Activated CD4-positive, alpha-beta memory T cell treated with anti-CD3 and anti-CD28 coated beads, Interleukin-2, amount 10 ng/mL, durations not matched to agents 7 days and 5 days (primary cell): ENCODE measurements at places on chromosomes 3 and 15. TPM values are rescaled to one million over a fixed set of nuclear protein-coding genes. Genes with fewer than 3 reads are reported as not detected.

- no peak for DNase-seq
- H3K27me3 ChIP-seq: peaks cover 2% of the 10 kb centered on the region
- no peaks in the 10 kb centered on the region for H3K4me1 ChIP-seq
- no peak overlapping the region for H3K4me3 ChIP-seq
- no peak overlapping the region for H3K27ac ChIP-seq
These were observed 137.4 kb downstream of the GAP43 start for GRCh38 chr3:115760716-115761115.

- no peak for DNase-seq
- peaks cover 40% of the 10 kb centered on the region for H3K27me3 ChIP-seq
- H3K4me3 ChIP-seq: no peak overlapping the region
- H3K36me3 ChIP-seq: no peaks in the 10 kb centered on the region
- no peak overlapping the region for H3K27ac ChIP-seq
These were observed 179.7 kb upstream of the TOPAZ1 start for GRCh38 chr3:44061961-44062360.

GRCh38 chr3:147392625-147392946 is 13.8 kb downstream of the ZIC4 start:
- no peak overlapping the region for H3K27ac ChIP-seq
- H3K4me1 ChIP-seq: no peaks in the 10 kb centered on the region
- DNase-seq: no peak
- H3K4me3 ChIP-seq: no peak overlapping the region
- H3K27me3 ChIP-seq: peaks cover 76% of the 10 kb centered on the region
- H3K36me3 ChIP-seq: peaks cover 11% of the 10 kb centered on the region

- H3K4me3 ChIP-seq: no peak overlapping the region
- H3K36me3 ChIP-seq: no peaks in the 10 kb centered on the region
- no peak for DNase-seq
- no peaks in the 10 kb centered on the region for H3K4me1 ChIP-seq
- peaks cover 5% of the 10 kb centered on the region for H3K27me3 ChIP-seq
These were observed 75.3 kb downstream of the TMEM108 start for GRCh38 chr3:133113526-133113925.

- peak overlapping the region; percentile 40 for H3K4me3 ChIP-seq
- DNase-seq: no peak
- no peaks in the 10 kb centered on the region for H3K27me3 ChIP-seq
- peak overlapping the region; percentile 90 for H3K27ac ChIP-seq
- H3K36me3 ChIP-seq: peaks cover 66% of the 10 kb centered on the region
These were observed 137.3 kb upstream of the BHLHE40 start for GRCh38 chr3:4841776-4842440.

GRCh38 chr3:71162221-71162620 is 421.3 kb downstream of the FOXP1 start:
- no peaks in the 10 kb centered on the region for H3K27me3 ChIP-seq
- H3K4me3 ChIP-seq: no peak overlapping the region
- no peak for DNase-seq
- H3K36me3 ChIP-seq: peaks cover 5% of the 10 kb centered on the region
- peaks cover 6% of the 10 kb centered on the region for H3K4me1 ChIP-seq

DNA sequence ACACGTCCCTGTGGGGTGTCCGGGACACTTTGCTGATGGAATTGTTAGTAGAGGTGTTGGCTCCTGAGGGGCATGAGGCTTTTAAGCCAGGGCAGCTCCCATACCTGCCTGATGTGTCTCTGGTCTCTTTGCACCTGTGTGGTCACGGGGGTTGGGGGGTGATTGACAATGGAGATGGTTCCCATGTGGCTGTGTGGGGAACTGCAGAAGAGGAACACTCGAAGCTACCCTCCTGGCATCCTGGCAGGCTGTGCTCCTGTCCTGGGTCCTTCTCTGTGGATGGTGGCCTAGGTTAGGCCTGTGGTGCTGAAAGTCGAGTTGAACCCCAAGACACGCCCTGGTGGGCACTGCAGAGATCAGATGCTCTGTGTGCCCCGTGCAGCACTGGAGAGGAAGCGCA is 73.4 kb downstream of the HMCES start:
- H3K36me3 ChIP-seq: no peaks in the 10 kb centered on the region
- H3K4me3 ChIP-seq: no peak overlapping the region
- DNase-seq: no peak
- no peaks in the 10 kb centered on the region for H3K27me3 ChIP-seq
- H3K27ac ChIP-seq: no peak overlapping the region

- no peak for DNase-seq
- H3K27me3 ChIP-seq: no peaks in the 10 kb centered on the region
- H3K36me3 ChIP-seq: peaks cover 2% of the 10 kb centered on the region
These were observed 35.8 kb upstream of the TNFSF10 start for GRCh38 chr3:172559020-172559419.

DNA sequence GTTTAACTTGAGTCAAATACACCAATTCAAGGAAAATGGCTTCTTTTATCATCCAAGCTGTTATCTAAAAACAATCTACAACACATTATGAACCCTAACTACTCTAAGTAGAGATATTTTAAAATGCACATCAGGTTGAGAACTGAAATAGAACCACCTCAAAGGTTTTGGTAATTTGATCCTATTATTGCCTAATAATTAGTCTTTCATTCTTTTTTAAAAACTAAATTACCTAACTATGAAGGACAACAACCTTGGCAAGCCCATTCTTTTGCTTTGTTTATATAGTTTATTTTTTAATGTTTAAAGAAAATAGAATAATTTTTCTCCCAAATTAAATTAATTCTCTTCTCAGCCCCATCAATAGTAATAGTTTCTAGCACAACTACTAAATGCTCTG is 61.1 kb upstream of the PPIB start:
- no peak overlapping the region for H3K4me3 ChIP-seq
- H3K27me3 ChIP-seq: no peaks in the 10 kb centered on the region
- H3K36me3 ChIP-seq: peaks cover 30% of the 10 kb centered on the region
- H3K4me1 ChIP-seq: peaks cover 12% of the 10 kb centered on the region
- no peak overlapping the region for H3K27ac ChIP-seq

- H3K27me3 ChIP-seq: peaks cover 10% of the 10 kb centered on the region
- no peak overlapping the region for H3K4me3 ChIP-seq
- no peaks in the 10 kb centered on the region for H3K4me1 ChIP-seq
These were observed 15.6 kb downstream of the OR5K3 start for GRCh38 chr3:98406034-98406433.

DNA sequence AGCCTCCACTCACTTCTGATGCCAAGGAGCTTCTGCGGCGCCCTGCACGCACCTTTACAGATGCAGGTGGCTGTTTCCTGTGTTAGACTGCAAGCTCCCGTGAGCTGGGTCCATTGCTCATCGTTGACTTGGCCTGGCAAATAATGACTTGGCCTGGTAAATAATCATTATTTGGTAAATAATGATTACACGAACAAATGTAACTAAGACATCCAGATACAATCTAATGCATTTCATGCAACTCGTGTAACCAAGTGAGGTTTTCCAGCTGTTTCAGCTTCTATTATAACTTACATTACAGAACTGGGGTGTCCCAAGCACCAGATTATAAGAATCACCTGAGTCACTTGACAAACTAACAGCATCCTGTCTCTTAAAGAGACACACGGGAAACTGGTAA is 92.1 kb upstream of the BHLHE40 start:
- peaks cover 10% of the 10 kb centered on the region for H3K36me3 ChIP-seq
- H3K4me3 ChIP-seq: no peak overlapping the region
- peaks cover 32% of the 10 kb centered on the region for H3K4me1 ChIP-seq
- DNase-seq: no peak
- no peaks in the 10 kb centered on the region for H3K27me3 ChIP-seq

- no peaks in the 10 kb centered on the region for H3K36me3 ChIP-seq
- no peak overlapping the region for H3K27ac ChIP-seq
- H3K4me1 ChIP-seq: peaks cover 10% of the 10 kb centered on the region
- DNase-seq: no peak
- H3K27me3 ChIP-seq: peaks cover 42% of the 10 kb centered on the region
- H3K4me3 ChIP-seq: no peak overlapping the region
These were observed 1.4 kb downstream of the VEPH1 start for GRCh38 chr3:157501863-157502262.

GRCh38 chr3:54146506-54147239 is 24.3 kb downstream of the CACNA2D3 start:
- DNase-seq: no peak
- H3K27me3 ChIP-seq: no peaks in the 10 kb centered on the region
- H3K4me1 ChIP-seq: no peaks in the 10 kb centered on the region
- H3K36me3 ChIP-seq: no peaks in the 10 kb centered on the region

- no peaks in the 10 kb centered on the region for H3K36me3 ChIP-seq
- H3K27me3 ChIP-seq: no peaks in the 10 kb centered on the region
- no peak overlapping the region for H3K4me3 ChIP-seq
- no peaks in the 10 kb centered on the region for H3K4me1 ChIP-seq
- no peak overlapping the region for H3K27ac ChIP-seq
- no peak for DNase-seq
These were observed 276.7 kb upstream of the SGO1 start for GRCh38 chr3:20462723-20463122.

DNA sequence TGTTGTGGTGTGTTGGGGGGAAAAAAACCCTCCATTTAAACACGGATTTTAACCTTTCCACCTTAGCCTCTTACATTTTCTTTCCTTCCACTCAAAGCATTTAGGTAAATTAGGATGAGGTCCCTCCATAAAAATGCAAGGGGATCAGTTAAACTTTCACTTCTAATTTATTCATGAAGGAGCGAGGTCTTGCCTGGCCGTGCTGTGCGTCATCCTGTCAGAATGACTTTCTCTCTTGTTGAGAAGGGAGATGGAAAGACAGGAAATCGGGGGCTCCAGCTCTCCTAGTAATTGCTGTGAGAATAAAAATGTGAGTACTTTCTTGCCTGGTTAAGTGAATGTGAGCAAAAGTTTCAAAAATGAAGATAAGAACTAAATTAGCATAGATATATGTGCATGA is 962.3 kb upstream of the NR2F2 start:
- no peak overlapping the region for H3K27ac ChIP-seq
- no peak overlapping the region for H3K4me3 ChIP-seq
- no peak for DNase-seq
- no peaks in the 10 kb centered on the region for H3K36me3 ChIP-seq
- no peaks in the 10 kb centered on the region for H3K4me1 ChIP-seq
- H3K27me3 ChIP-seq: no peaks in the 10 kb centered on the region

- no peaks in the 10 kb centered on the region for H3K36me3 ChIP-seq
- H3K4me3 ChIP-seq: no peak overlapping the region
- no peaks in the 10 kb centered on the region for H3K27me3 ChIP-seq
- no peak overlapping the region for H3K27ac ChIP-seq
- no peak for DNase-seq
These were observed 422.2 kb downstream of the ZNF385D start for GRCh38 chr3:21328711-21329390.

GRCh38 chr3:152466784-152467183 is 198.1 kb downstream of the MBNL1 start:
- no peak overlapping the region for H3K27ac ChIP-seq
- H3K27me3 ChIP-seq: no peaks in the 10 kb centered on the region
- peaks cover 33% of the 10 kb centered on the region for H3K36me3 ChIP-seq
- no peak for DNase-seq
- peaks cover 9% of the 10 kb centered on the region for H3K4me1 ChIP-seq
- no peak overlapping the region for H3K4me3 ChIP-seq

DNA sequence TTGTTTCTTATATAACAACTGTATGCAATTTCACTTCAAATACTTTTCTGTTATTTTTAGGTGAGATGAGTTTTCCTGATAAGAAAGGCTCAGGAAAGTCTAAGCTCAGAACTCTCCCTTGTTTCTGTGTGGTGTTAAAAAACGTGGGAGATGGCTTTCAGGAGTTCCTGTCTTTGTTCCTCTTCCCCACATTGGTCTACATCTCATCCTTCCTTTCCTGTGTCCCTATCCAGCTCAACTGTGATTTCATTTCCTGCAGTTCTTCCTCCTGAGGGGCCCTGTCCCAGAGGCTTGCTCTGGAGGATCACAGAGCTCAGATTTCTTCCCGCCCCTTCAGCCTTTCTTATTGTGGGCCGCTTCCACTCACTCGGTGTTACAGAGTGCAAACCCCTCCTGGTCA is 11.2 kb downstream of the SEC13 start:
- H3K4me3 ChIP-seq: no peak overlapping the region
- H3K27ac ChIP-seq: no peak overlapping the region
- peaks cover 71% of the 10 kb centered on the region for H3K36me3 ChIP-seq
- H3K27me3 ChIP-seq: no peaks in the 10 kb centered on the region
- DNase-seq: no peak

- H3K36me3 ChIP-seq: no peaks in the 10 kb centered on the region
- H3K27me3 ChIP-seq: peaks cover 3% of the 10 kb centered on the region
- H3K4me3 ChIP-seq: no peak overlapping the region
- no peaks in the 10 kb centered on the region for H3K4me1 ChIP-seq
- no peak overlapping the region for H3K27ac ChIP-seq
These were observed 119.4 kb downstream of the IGF1R start for GRCh38 chr15:98767692-98768091.

DNA sequence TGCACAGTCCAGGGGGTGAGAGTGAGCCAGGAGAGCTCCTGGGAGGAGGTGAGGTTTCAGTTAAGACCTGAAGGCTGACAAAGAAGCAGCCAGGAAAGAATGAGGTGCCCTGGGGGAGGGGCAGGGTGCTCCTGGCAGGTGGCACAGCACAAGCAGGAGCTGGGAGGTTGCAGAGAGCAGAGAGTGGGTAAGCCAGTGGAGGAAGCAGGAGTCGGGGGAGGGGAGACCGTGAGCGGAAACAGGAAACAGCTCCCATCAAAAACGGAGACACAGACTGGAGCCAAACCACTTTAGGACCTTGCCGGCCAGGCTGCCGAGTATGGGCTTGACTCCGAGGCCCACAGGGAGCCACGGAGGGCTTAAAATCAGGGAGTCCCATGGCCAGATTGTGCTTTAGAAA is 12.1 kb upstream of the FBLN2 start:
- no peak overlapping the region for H3K27ac ChIP-seq
- peaks cover 7% of the 10 kb centered on the region for H3K4me1 ChIP-seq
- peaks cover 4% of the 10 kb centered on the region for H3K27me3 ChIP-seq
- H3K4me3 ChIP-seq: no peak overlapping the region
- DNase-seq: no peak

DNA sequence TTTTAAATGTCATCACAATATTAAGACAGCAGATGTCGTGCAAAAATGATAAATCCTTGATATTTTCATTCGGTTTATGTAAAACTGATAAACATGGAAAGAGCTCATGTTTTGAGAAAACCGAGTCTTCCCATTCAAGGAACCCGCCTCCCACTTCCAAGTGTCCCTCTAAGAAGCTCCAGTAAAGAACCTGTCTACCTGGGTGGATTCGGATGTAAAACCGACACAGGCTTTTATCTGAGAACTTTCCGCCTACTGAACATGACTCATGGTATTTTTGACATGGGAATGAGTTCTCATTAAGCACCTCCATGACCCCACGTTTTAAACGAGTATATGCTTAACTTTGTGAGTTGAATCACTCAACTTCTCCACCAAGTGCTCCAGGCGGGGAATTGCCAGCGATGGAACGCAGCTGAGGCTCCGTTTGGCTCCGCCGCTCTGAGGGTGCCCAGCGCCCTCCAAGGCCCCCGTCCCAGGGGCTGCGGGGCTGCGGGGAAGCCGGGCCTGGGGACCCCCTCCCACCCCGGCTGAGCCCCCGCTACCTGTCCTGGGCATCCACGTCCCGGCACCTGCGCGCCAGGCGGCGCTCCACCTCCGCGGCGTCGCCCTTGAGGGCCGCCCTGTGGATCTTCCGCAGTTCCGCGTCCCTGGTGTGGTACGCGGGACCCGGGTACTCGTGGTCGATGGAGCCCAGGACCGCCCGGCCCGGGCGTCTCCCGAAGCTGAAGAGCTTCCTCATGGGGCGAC is 119.9 kb downstream of the LMLN start:
- H3K4me3 ChIP-seq: peak overlapping the region; percentile 75
- peaks cover 50% of the 10 kb centered on the region for H3K27me3 ChIP-seq
- peaks cover 7% of the 10 kb centered on the region for H3K4me1 ChIP-seq
- H3K36me3 ChIP-seq: peaks cover 4% of the 10 kb centered on the region
- H3K27ac ChIP-seq: no peak overlapping the region

Gene PRSS50
- total RNA-seq: not detected

Gene IL16
- 200 TPM for total RNA-seq

Gene SAMD7
- total RNA-seq: not detected

Gene XCR1
- not detected for total RNA-seq

Gene ZNF620
- total RNA-seq: 6.1 TPM

Gene MORC1
- not detected for total RNA-seq

Gene RAD51
- 50.9 TPM for total RNA-seq

Gene MYO9A
- total RNA-seq: 18.6 TPM

Gene SPESP1
- 1.1 TPM for total RNA-seq

Gene ZXDC
- 23.9 TPM for total RNA-seq
